ENCODE measurements at places on chromosomes 7 and 10. TPM values are rescaled to one million over a fixed set of nuclear protein-coding genes. Genes with fewer than 3 reads are reported as not detected.
A peak's percentile ranks its signal among the peaks of the same experiment; 100 is the strongest.

Gene SPDYE1
- not detected for total RNA-seq

Gene NUDT13
- total RNA-seq, result 2.2 TPM

Gene ZNF425
- total RNA-seq, result 0.95 TPM

Gene ERVW-1
- not detected for total RNA-seq

Gene HOXA6
- not detected for total RNA-seq

Gene WIPF3
- total RNA-seq, result not detected

Gene CPEB3
- total RNA-seq, result 1.4 TPM

Gene GNAT3
- total RNA-seq, result not detected

Gene LEP
- total RNA-seq, result not detected

Gene SAMD9L
- total RNA-seq, result 27.8 TPM

Gene SDK1
- 1.1 TPM for total RNA-seq

Gene LRRN3
- 6.7 TPM for total RNA-seq

Gene CDC14C
- total RNA-seq, result not detected

Gene BHLHA15
- total RNA-seq, result 0.47 TPM

Gene ASZ1
- not detected for total RNA-seq

Gene TRUB1
- total RNA-seq, result 13.4 TPM

Gene ACTR3C
- 3.2 TPM for total RNA-seq

GRCh38 chr10:20202337-20202736 is 386.1 kb downstream of the PLXDC2 start:
- no peak for DNase-seq

DNA sequence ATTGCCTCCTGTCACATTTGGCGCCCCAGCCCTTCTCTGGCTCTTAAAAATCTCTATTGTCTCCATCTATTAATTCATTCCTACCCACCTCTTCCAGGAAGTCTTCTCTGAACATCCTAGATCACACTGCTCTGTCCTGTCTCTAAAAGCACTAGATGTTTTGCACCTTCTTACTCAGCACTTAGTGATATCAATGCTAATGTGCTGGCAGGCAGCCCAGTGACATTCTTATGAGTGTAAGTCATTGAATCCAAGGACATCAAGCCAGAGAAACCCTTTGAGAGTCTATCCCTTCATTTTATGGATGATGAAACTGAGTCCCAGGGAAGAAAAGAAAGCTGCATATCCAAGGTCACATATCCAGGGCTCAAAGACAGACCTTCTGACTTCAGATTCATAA is 48.3 kb upstream of the PAX2 start:
- peak; percentile 65 for DNase-seq

GRCh38 chr7:139639563-139639962 is 116.1 kb downstream of the CLEC2L start:
- DNase-seq, result no peak

- no peak for DNase-seq
Measured at GRCh38 chr10:76178532-76179292, 747.3 kb downstream of the LRMDA start.

DNA sequence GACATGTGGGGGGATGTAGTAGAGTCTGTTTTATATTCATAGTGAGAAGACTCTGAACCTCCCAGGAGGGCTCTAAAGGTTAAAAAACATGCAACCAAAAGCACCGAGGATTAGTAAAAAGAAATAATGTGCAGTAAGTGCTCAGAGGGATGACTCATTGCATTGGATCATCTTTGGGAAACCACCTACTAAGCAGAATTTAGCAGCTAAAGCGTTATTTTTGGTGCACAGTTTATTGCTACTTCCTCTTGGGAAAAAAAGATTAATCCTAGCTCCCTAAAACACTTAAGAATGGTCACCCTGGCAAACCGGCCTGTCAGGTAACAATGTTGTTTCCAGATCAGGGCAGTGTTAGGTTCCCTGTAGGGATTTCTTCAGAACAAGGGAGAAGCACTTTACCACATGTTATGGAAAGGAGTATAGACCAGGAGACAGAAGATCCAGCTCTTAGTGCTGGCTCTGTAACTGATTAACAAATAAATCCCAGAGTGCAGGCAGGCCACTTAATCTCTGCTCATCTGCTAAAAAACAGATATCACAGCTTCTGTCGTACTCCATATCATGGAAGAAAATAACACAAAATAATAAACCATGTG is 44.8 kb upstream of the FAM133B start:
- no peak for DNase-seq

- no peak for DNase-seq
Measured at GRCh38 chr10:68315582-68315981, 16.3 kb upstream of the HNRNPH3 start.

GRCh38 chr10:100788002-100788903 is 42.9 kb downstream of the PAX2 start:
- DNase-seq, result no peak

DNA sequence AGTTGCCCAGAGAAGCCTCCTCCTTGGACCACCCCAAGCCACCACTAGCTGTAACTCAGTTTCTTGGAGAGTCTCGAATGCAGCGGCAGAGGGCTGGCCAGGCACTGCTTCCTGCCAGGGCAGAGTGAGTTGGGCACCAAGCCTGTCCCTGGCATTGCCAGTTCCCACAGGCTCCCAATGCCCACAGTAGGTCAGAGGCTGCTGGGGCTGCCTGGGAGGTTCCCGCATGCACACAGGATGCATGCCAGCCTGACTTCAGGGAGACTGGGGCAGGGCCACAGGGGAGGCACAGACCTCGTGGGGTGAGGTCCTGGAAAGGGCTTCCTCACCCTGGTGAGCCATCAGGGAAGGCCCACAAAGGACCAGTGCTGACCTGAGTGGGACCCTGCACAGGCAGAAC is 152.8 kb downstream of the ZNF248 start:
- DNase-seq, result no peak

- DNase-seq, result no peak
Measured at GRCh38 chr7:27771111-27771510, 31.1 kb downstream of the TAX1BP1 start.

DNA sequence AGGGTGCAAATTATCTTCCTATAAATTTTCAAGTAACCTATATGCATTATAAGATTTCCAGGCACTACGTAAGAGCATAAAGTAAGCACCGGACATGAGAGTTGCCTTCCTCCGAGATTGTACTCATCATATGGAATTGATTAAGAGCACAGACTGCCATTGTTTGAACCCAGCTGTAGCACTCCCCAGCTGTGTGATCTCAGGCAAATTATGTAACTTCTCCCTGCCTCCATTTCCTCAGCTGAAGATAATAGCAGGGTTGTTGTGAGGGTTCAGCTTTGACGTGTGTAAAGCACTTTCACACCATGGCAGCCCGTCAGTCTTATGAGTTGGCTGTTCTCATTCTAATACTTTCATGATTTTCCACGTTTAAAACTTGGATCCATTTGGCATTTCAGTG is 122.6 kb downstream of the ITIH5 start:
- DNase-seq, result no peak

DNA sequence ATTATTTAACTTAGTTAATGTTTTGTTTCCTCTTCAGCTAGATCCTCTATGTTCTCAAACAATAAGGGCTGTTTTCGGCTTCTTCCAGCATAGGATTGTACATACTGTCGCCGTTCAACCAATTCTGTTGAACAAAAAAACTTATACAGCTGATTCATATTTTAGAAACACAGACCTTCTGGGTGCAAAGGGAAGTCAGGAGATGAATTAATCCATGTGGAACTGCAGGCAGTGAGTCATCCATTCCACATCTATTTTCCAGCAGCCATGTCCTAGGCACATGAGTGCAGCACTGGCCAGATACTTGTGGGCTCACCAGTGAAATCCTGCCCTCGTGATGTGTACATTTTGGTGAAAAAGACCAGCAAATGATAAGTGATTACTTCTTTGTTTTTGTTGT is 163.2 kb downstream of the JAZF1 start:
- DNase-seq, result no peak

- no peak for DNase-seq
Measured at GRCh38 chr10:35614312-35614711, 9.2 kb downstream of the GJD4 start.

GRCh38 chr7:3657206-3657605 is 356.2 kb downstream of the SDK1 start:
- DNase-seq, result no peak

DNA sequence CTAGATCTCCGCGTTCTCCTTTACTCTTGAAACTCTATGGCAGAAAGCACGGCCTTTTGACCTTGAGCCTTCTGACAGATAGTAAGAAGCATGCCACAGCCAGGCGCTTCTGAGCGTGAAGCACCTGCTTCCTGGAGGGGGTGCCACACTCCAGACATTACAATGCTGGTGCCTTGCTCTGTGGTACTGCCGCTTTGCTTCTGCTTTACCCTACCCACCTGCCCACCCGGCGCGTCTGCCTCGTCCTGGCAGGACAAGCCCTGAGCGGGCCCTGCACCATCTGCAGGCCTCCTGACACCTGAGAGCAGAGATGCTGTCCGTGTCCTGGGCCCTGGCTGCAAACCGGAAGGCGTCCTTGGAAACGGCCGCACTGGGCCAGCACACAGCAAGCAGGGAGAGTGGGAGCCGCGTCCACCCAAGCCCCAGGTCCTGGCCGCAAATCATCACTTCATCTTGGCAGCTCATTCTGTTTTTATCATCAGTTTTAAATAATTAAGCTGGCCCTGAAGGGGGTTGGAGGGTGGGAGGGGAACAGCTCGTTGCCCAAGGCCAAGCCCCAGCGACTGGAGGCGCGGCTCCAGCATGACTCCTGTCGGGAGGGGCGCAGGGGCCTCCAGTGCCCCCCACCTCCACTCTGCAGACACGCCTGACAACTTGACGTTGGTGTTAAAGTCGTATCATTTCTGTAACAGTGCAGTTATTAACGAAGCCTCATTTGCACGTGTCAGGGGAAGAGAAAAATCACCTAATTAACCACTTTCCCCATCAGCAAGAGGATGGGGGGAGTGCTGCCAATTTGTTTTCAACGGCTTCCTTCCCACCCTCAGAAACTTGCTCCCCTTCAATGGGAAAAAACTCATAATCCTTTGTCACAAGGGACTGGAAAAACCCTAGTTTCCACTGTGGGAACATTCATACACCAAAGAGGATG is 132.2 kb downstream of the MAD1L1 start:
- DNase-seq, result peak; percentile 72

GRCh38 chr10:29828440-29828894 is 193.7 kb upstream of the SVIL start:
- no peak for DNase-seq

- DNase-seq, result no peak
Measured at GRCh38 chr7:151400626-151401315, 9.1 kb downstream of the WDR86 start.

- DNase-seq, result no peak
Measured at GRCh38 chr10:74913377-74913979, 87.1 kb downstream of the KAT6B start.

- DNase-seq, result no peak
Measured at GRCh38 chr7:155693826-155694225, 49.4 kb downstream of the RBM33 start.

- DNase-seq, result no peak
Measured at GRCh38 chr7:135328053-135328452, 94.4 kb downstream of the STRA8 start.

GRCh38 chr7:100607111-100607510 is 4.9 kb downstream of the PCOLCE start:
- DNase-seq, result no peak

GRCh38 chr7:80775897-80776296 is 137.5 kb downstream of the CD36 start:
- no peak for DNase-seq

DNA sequence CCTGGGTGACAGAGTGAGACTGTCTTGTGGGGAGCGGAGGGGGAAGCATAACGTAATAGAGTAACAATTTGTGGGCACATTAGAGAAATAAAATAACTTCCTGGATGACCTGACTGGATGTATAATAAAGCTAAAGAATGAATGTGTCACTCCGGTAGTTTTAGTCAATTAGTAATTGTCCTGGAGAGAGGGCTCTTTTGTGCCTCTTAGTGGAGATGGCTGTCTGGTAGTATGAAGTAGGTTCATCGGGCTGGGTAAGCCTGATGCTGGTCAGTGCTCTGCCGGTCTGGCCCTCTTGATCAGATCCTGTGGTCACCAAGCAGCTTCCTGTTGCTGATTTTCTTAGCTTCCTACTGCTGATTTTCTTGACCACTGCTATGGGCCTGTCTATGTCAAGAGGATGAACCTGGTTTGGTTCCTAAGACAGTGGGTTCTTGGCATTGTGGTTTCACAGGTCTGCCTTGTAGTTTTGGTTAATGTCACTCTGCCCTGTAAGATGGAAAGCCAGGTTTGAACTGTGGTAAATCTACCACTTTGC is 34.1 kb downstream of the ZRANB1 start:
- no peak for DNase-seq

- DNase-seq, result no peak
Measured at GRCh38 chr10:9379183-9379582, 1324.7 kb downstream of the GATA3 start.

DNA sequence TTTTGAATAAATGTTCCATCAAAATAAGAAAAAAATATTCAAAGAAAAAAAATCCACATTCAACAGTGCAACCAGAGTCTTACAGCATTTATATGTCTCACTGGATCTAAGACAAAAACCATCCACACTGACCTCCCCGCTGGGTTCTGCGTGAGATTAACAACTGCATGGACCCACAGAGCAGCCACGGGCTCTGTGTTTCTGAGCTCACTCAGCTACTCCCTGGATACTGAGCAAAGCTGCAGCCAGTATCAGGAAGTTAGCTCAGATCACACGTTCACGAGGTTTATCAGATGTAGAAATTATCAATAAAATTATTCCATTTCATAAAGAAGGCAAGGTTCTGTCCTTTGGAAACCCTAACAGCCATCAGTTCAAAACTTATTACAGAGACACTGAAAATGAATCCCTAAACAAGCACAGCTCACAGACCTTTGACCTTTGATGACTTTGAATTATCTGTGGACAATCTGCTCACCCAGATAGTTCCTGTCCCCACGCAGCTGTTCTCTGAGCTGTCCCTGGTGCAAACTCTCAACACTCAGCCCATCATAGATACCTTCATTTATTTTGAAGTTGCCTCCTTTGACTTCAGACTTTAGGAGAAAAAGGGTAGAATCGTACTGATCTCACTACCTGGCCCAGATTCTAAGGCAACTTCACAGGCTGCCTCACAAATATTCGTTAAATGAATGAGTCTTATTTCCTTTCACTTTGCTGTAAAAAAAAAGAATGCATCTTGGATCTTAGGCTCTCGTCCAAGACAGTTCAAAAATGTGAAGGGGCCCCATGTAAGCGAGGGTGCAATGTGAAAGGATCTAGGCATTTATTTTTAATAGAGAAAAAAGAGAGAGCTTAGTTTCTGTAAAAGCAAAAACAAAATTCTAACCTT is 67.7 kb upstream of the SVIL start:
- DNase-seq, result no peak

- DNase-seq, result no peak
Measured at GRCh38 chr10:21634599-21635365, 100.8 kb downstream of the MLLT10 start.

DNA sequence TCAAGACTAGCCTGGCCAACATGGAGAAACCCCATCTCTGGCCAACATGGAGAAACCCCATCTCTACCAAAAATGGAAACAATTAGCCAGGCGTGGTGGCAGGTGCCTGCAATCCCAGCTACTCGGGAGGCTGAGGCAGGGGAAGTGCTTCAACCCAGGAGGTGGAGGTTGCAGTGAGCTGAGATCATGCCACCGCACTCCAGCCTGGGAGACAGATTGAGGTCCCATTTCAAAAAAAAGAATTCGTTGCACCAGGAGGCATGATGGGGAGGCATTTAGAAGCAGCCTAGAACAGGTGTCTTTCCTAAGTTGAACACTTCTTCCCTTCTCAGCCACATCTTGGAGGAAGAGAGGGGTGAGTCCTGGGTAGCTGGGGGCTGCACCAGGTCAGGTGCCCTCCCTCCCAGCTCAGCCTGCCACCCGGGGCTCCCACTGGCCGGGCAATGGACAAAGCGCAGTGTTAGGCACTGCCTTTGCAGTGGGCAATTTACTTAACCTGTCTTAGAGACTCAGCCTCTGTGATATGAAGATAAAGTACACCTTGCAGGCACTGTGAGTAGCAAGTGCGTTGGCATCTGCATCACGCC is 726.8 kb downstream of the PARD3 start:
- DNase-seq, result no peak

GRCh38 chr7:80681272-80681885 is 42.9 kb downstream of the CD36 start:
- no peak for DNase-seq
